ENCODE measurements at places on chromosomes 1 and 21.

DNA sequence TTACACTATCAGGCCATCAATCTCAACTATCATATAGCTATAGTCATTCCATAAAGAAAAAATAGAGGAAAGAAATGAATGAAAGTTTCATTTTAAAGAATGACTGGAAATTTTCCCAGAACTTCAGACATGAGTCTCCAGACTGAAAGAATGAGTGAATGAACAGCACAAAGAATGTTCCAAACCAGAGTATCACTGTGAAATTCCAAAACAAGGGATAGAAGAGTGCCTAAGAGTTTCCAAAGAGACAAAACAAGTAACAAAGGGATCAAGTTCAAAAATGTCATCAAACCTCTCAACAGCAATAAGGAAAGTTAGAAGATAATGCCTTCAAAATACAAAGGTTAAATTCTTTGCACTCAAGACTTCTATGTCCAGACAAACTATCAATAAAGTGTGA lies 114.9 kb downstream of the DENND1B start:
- no peak for DNase-seq

GRCh38 chr1:168637350-168637991 lies 61.1 kb downstream of the XCL1 start:
- no peak for DNase-seq

DNA sequence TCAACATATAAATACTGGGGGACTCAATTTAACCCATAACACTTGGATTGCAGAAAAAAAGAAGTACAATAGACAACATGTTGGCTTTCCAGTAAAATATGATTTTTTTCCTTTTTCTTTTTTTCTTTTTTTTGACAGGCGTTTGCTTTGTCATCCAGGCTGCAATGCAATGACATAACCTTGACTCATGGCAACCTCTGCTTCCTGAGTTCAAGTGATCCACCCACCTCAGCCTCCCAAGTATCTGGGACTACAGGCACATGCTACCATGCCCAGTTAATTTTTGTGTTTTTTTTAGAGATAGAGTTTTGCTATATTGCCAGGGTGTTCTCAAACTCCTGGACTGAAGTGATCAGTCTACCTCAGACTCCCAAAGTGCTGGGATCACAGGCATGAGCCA lies 1512.0 kb upstream of the PRMT6 start:
- no peak for DNase-seq

GRCh38 chr21:41405321-41405720 lies 20.7 kb upstream of the MX1 start:
- DNase-seq: no peak

GRCh38 chr1:46053734-46054133 lies 78.7 kb downstream of the PIK3R3 start:
- no peak for DNase-seq

DNA sequence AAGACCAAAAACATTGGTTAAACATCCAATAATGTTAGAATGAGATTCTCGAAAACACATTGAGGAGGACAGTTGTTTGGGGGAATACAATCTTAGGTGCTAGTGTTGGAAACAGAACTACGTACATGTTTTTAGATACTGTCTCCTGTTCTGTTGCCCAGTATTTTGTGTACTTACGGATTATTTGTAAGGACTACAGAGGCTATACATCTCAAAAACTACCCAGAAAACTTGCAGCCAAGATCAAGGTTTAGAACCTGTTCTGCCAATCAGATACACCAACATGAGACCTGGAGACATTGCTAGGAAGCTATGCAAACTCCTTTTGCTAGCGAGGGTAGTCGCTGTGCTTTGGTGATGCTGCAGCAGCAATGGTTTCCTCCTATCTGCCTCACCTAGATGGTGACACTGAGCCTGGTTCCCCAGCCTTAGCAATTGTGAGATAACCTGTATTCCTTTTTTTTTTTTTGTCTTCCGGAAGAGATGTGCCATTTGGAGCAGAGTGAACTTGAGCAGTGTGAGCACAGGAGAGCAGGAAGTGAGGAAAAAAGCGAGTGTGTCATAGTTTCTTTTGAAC lies 21.8 kb downstream of the YBX1 start:
- no peak for DNase-seq
